ENCODE measurements at places on chromosomes 2 and 18. TPM values are rescaled to one million over a fixed set of nuclear protein-coding genes. Genes with fewer than 3 reads are reported as not detected.

CKAP2L gene
- 2.1 TPM for total RNA-seq

DES gene
- 5.2 TPM for total RNA-seq

KCTD18 gene
- total RNA-seq: 8.2 TPM

PTPN18 gene
- 9.9 TPM for total RNA-seq

HOXD11 gene
- not detected for total RNA-seq

BIRC6 gene
- 86.1 TPM for total RNA-seq

GTF2A1L gene
- total RNA-seq: not detected

M1AP gene
- 0.20 TPM for total RNA-seq

PCBP1 gene
- 205 TPM for total RNA-seq

ZNF638 gene
- 87.1 TPM for total RNA-seq

DNA sequence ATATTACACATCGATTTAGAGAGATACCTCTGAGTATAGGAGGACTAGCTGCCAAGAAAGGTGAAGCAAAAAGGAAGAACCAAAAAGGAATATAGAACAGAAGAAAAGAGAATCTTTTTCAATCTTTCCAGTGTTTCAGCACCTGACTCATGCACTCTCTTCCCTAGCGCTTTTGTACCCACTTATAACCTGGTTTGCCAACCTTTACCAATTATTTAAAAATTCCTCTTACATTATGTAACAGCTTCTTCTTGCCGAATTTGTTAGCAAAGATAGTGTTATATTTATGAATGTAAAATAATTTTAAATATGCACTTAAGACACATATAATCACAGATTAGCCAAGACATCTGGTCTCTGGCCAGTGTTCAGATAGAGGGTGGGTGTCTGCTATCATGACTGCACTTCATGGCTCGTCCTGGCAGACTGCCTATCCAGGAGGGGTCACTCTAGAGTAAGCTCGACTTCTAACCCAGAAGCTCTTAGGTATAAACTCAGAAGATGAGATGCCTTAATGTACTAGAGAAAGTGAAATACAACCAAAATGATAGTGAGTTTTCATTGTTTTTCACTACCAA lies 122.9 kb downstream of the ATAD2B start:
- H3K4me1 ChIP-seq: peaks cover 9% of the 10 kb centered on the region
- no peaks in the 10 kb centered on the region for H3K36me3 ChIP-seq
- H3K4me3 ChIP-seq: no peak overlapping the region
- no peaks in the 10 kb centered on the region for H3K27me3 ChIP-seq
- DNase-seq: peak; percentile 23

GRCh38 chr2:767944-768343 lies 90.7 kb upstream of the TMEM18 start:
- no peak for DNase-seq
- no peaks in the 10 kb centered on the region for H3K4me1 ChIP-seq
- no peaks in the 10 kb centered on the region for H3K27me3 ChIP-seq
- H3K4me3 ChIP-seq: no peak overlapping the region
- no peak overlapping the region for H3K27ac ChIP-seq

GRCh38 chr2:235692076-235692475 lies 198.2 kb downstream of the AGAP1 start:
- no peaks in the 10 kb centered on the region for H3K36me3 ChIP-seq
- H3K4me1 ChIP-seq: no peaks in the 10 kb centered on the region
- no peaks in the 10 kb centered on the region for H3K27me3 ChIP-seq
- no peak overlapping the region for H3K27ac ChIP-seq
- DNase-seq: no peak
- no peak overlapping the region for H3K4me3 ChIP-seq

GRCh38 chr2:213500881-213501280 lies 216.6 kb downstream of the SPAG16 start:
- no peak overlapping the region for H3K4me3 ChIP-seq
- H3K27ac ChIP-seq: no peak overlapping the region
- no peaks in the 10 kb centered on the region for H3K4me1 ChIP-seq
- DNase-seq: no peak

- H3K27me3 ChIP-seq: peaks cover 3% of the 10 kb centered on the region
- H3K4me3 ChIP-seq: no peak overlapping the region
- no peaks in the 10 kb centered on the region for H3K36me3 ChIP-seq
Measured at GRCh38 chr18:8658858-8659485, 46.4 kb upstream of the MTCL1 start.

DNA sequence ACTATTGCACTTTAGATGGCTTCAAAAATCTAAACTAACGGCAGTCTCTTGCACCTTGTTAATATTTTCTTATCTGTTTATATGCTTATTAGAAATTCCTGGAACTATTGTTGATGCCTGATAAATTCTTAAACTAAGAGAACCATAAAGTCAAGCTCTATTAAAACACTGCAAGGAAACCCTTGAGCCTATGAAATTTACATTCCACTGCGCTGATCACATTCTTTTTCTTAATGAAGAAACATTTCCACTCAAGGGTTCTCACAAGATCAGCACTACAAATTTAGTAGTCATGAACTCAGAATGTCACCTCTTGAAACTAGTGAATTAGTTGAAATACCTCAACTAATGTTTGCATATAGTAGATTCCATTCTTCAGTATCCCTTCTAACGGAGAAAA lies 331.8 kb upstream of the SLC8A1 start:
- no peak overlapping the region for H3K4me3 ChIP-seq
- no peak for DNase-seq
- no peaks in the 10 kb centered on the region for H3K36me3 ChIP-seq
- H3K27me3 ChIP-seq: no peaks in the 10 kb centered on the region

DNA sequence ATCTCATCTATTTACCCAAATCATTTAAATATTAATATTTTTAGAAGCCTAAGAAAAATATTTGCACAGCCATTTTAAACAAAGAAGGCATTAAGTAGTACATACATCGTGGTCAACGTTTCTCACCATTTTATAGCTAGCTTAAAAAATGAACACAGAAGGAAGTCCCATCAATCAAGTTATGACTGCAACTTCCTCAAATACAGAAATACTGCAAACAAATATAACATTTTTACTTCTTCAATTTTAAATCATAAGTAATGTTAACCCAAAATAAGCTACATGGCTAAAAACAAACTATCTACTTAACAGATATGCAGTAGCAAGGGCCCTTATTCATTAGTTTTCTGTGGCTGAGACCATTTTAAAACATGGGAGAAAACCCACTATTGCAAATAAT lies 30.6 kb downstream of the ITSN2 start:
- H3K27ac ChIP-seq: no peak overlapping the region
- no peak for DNase-seq
- H3K4me1 ChIP-seq: peaks cover 3% of the 10 kb centered on the region
- no peaks in the 10 kb centered on the region for H3K36me3 ChIP-seq
- H3K27me3 ChIP-seq: no peaks in the 10 kb centered on the region

- no peak for DNase-seq
- H3K4me3 ChIP-seq: no peak overlapping the region
- no peaks in the 10 kb centered on the region for H3K36me3 ChIP-seq
- no peak overlapping the region for H3K27ac ChIP-seq
- no peaks in the 10 kb centered on the region for H3K4me1 ChIP-seq
- no peaks in the 10 kb centered on the region for H3K27me3 ChIP-seq
Measured at GRCh38 chr2:180539541-180539940, 440.9 kb upstream of the UBE2E3 start.

- no peaks in the 10 kb centered on the region for H3K27me3 ChIP-seq
- no peak overlapping the region for H3K27ac ChIP-seq
- DNase-seq: no peak
- H3K4me1 ChIP-seq: no peaks in the 10 kb centered on the region
Measured at GRCh38 chr18:49406863-49407262, 53.6 kb downstream of the DYM start.

DNA sequence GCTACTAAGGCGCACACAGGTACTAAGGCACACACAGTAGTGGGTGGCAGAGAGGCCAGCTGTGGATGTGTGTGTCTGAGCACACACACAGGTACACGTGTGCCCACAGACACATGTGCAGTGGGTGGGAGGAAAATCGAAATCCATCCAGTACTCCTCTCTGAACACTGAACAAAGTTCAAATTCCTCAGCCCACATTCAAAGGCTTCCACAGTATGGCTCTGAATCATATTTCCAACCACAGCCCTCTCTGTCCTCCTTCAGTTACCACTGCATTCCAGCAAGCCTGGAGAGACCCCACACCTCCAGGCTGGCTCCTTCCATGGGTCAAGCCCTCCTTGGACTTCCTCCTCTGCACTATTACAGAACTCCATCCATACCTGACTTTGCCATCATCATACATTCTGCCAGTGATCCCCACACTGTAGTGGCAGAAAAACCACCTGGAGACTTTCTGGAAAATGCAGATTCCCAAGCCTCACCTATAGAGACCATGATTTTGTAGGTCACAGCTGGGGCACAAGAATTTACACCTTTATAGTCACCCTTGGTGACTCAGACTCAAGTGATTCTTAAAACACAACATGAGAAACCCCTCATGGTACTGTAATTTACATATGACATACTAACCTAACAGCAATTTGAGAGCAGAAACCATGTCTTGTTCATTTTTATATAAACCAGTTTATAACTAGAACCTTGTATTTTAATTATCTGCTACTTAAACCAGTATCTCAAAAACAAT lies 31.4 kb downstream of the EPG5 start:
- peaks cover 9% of the 10 kb centered on the region for H3K4me1 ChIP-seq
- H3K36me3 ChIP-seq: peaks cover 40% of the 10 kb centered on the region
- no peak overlapping the region for H3K4me3 ChIP-seq
- H3K27me3 ChIP-seq: no peaks in the 10 kb centered on the region
- peak overlapping the region; percentile 45 for H3K27ac ChIP-seq

GRCh38 chr18:79950515-79951341 lies 725 bp downstream of the SLC66A2 start:
- no peaks in the 10 kb centered on the region for H3K36me3 ChIP-seq
- DNase-seq: no peak
- H3K27me3 ChIP-seq: no peaks in the 10 kb centered on the region
- H3K4me1 ChIP-seq: peaks cover 7% of the 10 kb centered on the region
- peak overlapping the region; percentile 67 for H3K4me3 ChIP-seq

DNA sequence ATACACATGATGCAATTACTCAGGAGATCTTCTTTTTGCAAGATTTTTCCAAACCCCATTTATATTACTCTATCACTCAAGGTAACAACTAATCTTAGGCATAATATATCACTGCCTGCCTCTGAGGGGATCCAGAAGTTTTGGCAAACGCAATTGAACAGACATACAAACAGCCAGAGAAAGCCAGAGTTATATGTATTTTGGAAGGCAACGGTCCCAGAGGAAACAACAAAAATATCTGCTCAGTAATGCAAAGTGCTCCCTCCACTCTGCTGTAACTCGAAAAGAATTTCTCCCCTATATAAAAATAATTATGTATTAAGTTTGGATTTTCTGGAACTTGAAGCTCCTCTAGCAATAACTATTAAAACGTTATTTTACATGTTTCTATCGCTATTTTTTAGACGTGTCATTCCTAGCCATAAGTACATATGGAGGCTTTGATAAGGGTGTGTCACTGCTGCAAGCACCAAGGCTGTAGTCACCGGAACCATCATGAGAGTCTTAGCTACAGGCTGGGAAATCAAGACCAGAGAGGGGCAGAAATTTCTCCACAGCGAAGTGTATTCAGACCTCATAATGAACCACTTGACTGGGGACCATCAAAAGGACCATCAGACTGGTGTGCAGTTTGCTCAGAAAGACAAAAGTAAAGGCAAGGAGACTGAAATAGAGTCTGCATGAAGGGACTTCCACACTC lies 3.7 kb upstream of the GKN1 start:
- H3K4me3 ChIP-seq: no peak overlapping the region
- DNase-seq: no peak
- peak overlapping the region; percentile 87 for H3K27ac ChIP-seq
- H3K27me3 ChIP-seq: no peaks in the 10 kb centered on the region
- H3K36me3 ChIP-seq: no peaks in the 10 kb centered on the region

- H3K36me3 ChIP-seq: no peaks in the 10 kb centered on the region
- H3K4me1 ChIP-seq: no peaks in the 10 kb centered on the region
- no peaks in the 10 kb centered on the region for H3K27me3 ChIP-seq
- peak; percentile 16 for DNase-seq
- no peak overlapping the region for H3K27ac ChIP-seq
Measured at GRCh38 chr2:24643051-24643450, 150.1 kb downstream of the PTRHD1 start.

Measured in astrocyte (in vitro differentiated cells and primary cell).